Activated CD4-positive, alpha-beta T cell treated with anti-CD3 and anti-CD28 coated beads for 4 hours (primary cell): ENCODE measurements at places on chromosomes 5 and 9.

DNA sequence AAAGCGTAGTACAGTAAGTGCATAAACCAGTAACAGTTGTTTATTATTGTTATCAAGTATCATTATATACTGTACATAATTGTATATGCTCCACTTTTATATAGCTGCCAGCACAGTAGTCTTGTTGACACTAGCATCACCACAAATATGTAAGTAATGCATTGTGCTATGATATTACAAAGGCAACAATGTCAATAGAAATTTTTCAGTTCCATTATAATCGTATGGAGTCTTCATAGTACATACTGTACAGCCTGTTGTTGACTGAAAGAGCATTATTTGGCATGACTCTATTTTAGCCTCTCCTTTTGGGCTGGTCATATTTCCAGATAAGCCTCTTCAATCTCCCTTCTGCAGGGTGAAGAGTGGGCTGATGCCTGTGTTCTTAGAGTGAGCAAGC lies 40.4 kb downstream of the CFAP95 start:
- no peak for DNase-seq

DNA sequence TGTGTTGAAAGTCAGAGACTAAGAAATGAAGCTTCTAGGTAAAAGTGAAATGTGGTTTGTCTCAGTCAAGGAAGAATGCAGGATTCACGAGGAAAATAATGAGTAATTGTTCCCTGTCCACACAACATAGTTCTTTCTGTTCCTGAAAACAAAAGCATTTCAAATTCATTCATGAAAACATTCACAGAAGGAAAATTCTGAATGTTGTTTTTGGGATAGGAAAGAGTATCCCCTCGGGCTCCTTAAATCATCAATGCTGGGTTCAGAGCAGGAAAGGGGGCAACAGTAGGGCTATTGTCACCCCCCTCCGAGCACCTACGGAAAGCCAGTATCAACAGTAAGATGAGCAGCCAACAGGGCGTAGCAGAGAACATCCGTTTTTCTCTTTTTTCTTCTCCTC lies 769.9 kb upstream of the ADAMTS16 start:
- no peak for DNase-seq

GRCh38 chr5:67146574-67146973 lies 50.0 kb downstream of the CD180 start:
- DNase-seq = no peak

DNA sequence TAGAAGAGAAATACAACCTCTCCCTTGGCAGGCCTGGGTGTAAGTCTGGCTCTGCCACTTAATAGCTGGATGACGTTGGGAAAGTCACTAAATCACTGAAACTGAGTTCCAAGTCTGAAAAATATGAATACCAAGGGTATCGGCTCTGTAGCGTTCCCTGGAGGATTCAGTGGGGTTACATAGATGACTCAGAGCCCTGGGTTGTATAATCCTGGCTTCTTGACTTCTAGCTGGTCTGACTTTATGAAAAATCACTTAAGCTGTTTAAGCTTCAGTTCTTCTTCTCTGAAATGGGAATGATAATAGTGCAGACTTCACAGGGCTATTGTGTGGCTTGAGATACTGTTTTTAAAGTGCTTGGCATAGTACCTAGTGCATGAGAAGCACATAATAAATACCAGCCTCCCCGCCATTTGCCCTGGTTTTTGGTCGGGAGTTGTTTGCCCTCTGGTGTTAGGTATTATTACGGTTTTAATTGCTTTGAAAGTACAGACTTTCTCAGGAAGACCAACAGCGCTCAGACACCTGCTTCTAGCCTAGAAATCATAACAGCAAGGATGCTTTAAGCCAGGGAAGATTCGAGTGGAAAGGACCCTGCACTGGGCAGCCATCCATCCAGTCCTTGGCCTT lies 43.0 kb downstream of the CYFIP2 start:
- DNase-seq = peak; percentile 26

DNA sequence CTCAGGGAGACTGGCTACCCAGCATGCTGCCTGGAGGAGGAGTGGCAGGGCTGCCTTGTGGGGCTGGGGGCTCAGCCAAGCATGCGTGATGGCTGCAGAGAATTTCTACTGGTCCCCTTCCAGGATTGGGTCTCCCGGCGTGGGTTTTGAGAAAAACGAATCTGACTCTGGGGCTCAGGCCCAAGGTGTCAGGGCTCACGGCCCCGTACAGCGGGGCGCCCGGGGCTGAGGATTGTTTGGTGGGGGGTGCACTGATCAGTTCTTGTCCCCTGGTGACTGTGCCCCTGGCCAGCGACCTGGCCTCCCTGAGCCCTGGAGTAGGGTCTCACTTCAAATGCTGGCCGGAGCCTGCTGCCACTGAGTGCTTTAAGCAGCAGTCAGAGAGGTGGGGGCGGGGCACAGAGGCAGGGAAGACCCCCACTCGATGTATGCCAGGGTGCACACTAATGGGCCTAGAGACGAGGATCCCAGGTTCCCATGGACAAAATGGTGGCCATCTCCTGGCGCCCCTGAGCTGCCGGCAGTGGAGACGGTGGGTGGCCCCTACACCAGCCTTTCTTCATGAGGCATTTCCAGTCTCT lies 45.5 kb upstream of the RNU6ATAC start:
- DNase-seq = no peak

GRCh38 chr5:115831163-115831768 lies 10.1 kb downstream of the ATG12 start:
- no peak for DNase-seq

- no peak for DNase-seq
Measured at GRCh38 chr5:9538504-9538903, 7.4 kb downstream of the SEMA5A start.

GRCh38 chr5:74433896-74434829 lies 206.4 kb downstream of the ENC1 start:
- no peak for DNase-seq

DNA sequence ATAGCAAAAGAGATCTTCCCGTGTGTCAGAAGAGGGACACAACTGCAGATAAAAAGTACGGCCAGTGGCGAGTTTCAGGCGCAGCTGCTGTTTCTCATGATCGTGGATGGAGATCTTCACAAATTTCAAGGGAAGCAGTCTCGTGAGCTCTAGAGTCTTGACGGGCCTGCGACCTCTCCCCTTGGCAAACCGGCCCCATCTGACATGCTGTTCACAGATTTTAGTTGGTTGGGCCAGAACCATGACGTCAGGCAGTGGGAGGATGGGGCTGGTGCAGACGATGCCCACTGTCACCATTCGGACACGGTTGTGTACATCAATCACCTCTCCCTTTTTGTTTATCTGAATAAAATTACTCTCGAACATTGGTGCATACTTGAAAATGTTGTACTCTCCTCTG lies 396 bp downstream of the GARIN3 start:
- no peak for DNase-seq

DNA sequence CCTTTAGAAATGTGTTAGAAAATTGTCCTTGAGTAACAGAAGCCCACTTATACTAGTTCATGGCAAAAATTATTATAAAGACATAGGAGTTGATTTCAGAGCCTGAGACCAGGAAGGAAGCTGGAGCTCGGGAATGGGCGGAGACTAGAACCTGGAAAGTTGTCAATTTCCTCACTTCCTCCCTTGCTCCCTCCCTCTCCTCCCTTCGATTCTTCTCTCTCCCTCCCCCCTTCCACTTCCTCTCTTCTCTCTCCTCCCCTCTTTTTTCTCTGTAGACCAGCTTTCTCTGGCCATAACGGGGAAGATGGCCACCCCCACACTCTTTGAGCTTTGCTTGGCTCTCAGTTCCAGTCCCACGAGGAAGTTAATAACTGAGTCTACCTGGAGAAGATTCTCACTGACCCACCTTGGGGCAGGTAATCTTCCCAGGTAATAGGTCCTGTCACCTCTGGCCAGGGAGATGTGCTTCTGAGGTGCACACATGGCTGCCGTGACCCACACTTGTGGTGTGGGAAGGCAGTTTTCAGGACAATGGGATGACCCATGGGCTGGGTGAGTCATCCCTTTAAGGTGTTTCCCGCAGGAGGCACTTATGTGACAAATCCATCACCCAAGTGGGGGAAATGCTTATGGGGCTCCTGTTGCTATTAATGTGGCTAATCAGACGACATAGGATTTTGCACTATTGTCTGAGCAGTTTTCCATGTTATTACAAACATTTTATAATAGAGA lies 78.7 kb downstream of the HSPA4 start:
- DNase-seq = no peak

GRCh38 chr5:149735066-149735465 lies 5.0 kb downstream of the PPARGC1B start:
- no peak for DNase-seq

DNA sequence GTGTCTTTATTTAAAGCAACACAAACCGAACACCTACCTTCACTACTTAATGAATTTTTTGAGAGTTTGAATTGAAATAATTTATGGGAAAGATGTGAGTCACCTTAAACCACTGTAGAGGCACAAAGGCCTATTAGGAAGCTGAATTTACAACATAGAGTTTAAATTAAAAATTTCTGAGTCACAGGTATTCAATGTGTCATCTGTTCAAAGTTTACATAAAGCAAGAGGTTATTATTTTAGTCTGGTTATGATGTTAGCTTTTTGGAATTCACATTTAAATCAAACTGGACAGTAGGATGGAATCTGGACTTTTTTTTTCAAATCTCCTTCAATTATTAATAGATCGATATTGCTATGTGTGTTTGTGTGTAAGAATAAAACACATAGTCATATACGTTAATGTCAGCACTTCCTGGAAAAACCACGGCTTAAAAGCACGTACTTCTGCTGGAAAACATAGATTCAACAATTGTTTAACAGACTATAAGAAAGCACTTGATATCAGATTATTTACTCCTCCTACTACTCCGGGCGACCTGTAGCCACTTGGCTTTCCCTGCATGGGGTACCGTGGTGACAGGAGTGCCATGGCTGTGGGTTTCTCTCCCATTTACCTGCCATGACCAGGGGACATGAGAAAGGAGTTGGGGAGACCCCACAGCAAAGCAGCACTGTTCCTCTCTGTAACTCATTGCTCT lies 638.6 kb downstream of the SEMA5A start:
- no peak for DNase-seq

- no peak for DNase-seq
Measured at GRCh38 chr9:114275246-114276004, 47.5 kb upstream of the ORM1 start.

GRCh38 chr5:148972974-148973374 lies 89.9 kb downstream of the SH3TC2 start:
- no peak for DNase-seq

- DNase-seq = no peak
Measured at GRCh38 chr5:76710991-76711390, 4.9 kb upstream of the F2R start.

- DNase-seq = no peak
Measured at GRCh38 chr5:67686746-67687145, 490.1 kb upstream of the CD180 start.

GRCh38 chr5:154058055-154059038 lies 19.6 kb downstream of the MFAP3 start:
- no peak for DNase-seq

DNA sequence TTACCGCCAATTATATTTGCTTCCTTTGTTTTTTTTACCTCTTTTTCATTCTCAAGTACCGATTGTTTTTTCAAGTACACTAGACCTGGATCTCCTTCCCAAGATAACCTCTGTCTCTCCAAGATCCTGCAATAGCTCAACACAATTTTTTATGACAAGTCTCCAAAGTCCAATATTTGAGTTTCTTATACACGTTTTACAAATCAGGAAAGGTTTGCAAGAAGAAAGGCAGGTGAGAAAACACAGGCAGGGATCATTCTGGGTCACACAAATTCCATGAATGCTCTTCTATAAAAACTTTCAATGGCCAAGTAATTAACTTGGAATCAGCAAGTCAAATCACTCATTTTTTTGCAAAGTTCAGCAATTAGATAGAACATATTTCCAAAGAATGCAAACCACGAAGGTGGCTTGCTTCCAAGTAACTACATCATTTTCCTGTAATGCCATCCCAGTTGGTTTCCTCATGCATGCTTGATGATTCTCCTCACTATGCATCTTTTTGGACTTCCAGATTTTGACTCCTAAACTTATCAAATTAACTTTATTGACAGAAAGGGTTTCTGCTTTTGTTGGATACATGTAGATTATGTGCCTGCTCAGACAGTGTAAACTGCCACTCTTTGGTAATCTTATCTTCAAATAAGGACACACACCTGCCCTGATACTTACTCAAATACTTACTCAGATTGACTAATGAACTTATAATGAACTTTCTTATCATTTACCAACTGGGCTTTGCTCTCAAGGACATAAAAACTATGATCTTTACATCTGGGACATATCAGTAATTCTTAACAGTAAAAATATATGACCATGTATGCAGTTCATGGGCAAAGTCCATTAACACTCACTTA lies 24.7 kb upstream of the IFNE start:
- DNase-seq = no peak

- no peak for DNase-seq
Measured at GRCh38 chr5:67610186-67610912, 413.8 kb upstream of the CD180 start.

GRCh38 chr5:31054453-31054852 lies 139.0 kb upstream of the CDH6 start:
- no peak for DNase-seq

DNA sequence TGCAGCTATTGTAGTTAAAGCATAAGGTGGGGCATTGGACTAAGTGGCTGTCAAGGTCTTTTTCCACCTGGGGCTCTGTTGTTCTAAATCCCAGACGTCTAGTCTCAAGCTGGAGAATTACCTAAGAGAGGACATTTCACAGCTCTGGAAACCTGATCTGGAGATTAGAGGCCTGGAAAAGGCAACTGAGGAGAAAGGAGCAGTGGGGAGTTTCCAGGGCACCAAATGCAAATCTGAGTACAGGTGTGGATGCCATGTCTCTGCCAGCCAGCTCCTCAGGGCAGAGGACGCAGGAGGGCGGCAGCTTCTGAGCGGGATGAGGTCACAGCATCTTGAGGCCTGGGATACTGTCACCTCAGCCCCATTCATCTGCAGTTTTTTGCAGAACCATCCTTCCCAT lies 65.2 kb downstream of the PPARGC1B start:
- DNase-seq = no peak

DNA sequence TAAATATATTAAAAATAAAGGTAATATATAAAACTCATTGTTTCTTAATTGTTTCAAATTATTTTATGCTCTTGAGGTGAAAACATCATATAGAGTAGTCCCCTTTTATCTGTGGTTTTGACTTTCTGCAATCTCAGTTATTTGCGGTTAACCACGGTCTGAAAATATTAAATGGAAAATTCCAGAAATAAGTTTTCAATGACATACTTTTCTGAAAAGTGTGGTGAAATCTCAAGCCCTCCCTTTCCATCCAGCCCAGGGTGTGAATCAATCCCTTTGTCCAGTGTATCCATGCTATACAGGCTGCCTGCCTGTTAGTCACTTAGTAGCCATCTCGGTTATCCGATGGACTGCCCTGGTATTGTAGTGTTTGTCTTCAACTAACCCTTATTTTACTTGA lies 546.7 kb upstream of the DMAC1 start:
- no peak for DNase-seq

DNA sequence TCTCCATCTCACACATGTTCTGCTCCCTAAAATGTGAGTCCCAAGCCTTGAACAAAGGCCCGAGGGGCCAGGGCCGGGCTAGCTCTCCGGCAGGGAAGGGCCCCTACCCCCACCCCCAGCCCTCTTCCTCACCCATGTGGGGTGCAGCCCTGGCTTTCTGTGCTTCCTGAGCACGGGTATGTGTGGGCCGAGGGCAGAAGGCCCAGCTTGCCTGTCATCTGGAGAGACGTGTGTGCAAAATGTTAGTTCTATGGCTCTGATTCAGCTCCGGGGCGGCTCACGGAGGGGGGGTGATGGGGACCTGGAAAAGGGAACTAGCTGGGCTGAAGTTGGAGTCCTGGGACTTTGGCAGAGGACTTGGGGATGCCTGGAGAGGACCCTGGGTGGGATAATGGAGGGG lies 90.3 kb upstream of the ARAP3 start:
- no peak for DNase-seq

GRCh38 chr5:169415371-169415770 lies 114.4 kb upstream of the SLIT3 start:
- DNase-seq = no peak
